Mesendoderm (in vitro differentiated cells): ENCODE measurements at places on chromosomes 6 and 20.
A peak's percentile ranks its signal among the peaks of the same experiment; 100 is the strongest.

DNA sequence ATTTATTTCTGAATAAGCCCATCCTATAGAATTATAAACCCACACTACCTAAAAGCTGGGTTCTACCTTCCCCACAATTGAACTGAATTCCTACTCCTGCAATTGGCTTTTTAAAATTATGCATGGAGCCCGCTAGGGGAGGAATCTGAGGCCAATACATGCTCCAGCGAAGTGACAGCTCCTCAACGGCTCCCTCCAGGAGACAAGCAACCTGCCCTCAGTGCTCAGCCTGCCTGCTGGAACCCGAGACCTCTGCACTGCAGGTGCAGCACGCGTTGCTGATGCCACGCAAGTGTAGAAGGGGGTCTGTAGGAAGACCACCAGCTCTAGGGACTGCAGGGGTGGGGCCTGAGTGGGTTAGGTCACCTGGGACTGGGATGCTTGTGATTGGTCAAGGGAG, 170.2 kb upstream of the CDYL start:
- DNase-seq = no peak

GRCh38 chr20:63574829-63575743, 1.0 kb upstream of the HELZ2 start:
- no peak for DNase-seq

DNA sequence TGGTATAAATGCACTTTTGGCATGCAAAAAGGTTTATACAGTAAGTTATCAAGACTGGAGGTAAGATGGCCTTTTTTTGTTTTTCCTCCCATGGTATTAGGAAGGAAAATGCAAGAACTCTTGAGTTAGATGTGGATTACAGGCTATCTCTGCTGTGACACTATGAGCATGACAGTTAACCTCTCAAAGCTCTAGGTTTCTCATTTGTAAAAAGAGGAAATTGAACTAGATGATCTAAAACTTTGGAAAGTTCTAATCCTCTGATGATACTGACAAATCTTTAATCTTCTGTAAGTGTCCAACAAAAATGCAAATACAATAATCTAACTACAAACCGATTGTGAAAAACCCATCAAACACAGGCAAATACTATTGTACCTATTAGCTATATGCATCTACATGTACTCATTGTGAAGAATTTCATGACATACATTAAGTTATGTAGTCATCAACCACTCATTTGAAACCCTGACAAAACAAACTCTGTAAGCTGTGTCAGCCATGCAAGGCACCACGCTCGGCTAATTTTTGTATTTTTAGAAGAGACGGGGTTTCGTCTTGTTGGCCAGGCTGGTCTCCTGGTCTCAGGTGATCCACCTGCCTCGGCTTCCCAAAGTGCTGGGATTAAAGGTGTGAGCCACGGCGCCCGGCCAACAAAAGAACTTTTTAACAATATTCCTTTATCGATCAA, 4.2 kb downstream of the CDK19 start:
- DNase-seq = no peak

GRCh38 chr20:32945710-32946221, 58.5 kb downstream of the SUN5 start:
- DNase-seq = peak; percentile 76

GRCh38 chr6:99119109-99120031, 171.6 kb upstream of the FBXL4 start:
- peak; percentile 67 for DNase-seq
